Activated CD8-positive, alpha-beta memory T cell treated with anti-CD3 and anti-CD28 coated beads, Interleukin-2, amount 10 ng/mL, durations not matched to agents 7 days and 5 days (primary cell): ENCODE measurements at places on chromosomes 5 and 9. TPM values are rescaled to one million over a fixed set of nuclear protein-coding genes. Genes with fewer than 3 reads are reported as not detected.

The RALGPS1 gene
- 4.4 TPM for total RNA-seq

The PBX3 gene
- total RNA-seq: 20.7 TPM

- DNase-seq: no peak
Observed at GRCh38 chr5:147735621-147736125, 46.9 kb downstream of the JAKMIP2 start.

DNA sequence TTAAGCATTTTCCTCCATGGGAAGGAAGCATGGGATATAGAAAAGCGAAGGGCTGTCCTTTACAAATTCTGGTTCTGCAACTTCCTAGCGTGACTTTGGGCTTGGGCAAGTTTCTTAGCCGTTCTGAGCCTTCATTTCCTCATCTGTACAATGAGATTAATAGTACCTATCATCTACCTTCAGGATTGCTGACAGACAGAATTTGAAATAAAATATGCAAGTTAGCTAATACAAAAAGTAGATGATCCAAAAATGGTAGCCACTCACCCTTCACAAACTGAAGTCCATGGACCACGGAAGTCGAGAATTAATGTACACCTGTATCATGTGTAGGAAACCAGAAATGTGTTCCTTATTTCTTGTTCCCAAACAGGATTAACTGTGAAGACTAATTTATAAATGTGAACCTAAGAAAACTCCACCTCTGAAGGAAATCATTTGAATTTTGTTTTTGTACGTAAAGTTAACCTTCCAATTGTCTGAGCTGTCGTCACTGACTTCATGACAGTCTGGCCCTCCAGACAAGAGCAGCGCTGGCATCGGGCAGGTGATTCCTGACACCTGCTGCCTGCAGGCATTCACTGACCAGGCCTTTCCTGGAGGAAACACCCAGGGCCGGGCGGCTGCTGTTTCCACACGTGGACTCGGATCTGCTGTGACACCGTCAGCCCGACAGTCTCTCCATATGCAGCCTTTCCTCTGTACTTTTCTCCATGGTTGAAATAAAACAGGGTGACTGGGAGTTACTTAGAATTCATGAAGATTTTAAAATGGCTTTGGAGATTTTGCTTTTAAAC, 63.4 kb downstream of the PSMB7 start:
- no peak for DNase-seq

GRCh38 chr5:143968071-143968878, 156.3 kb downstream of the HMHB1 start:
- no peak for DNase-seq

The SAXO1 gene
- 0.12 TPM for total RNA-seq
